ENCODE measurements at places on chromosomes 6 and 20.

DNA sequence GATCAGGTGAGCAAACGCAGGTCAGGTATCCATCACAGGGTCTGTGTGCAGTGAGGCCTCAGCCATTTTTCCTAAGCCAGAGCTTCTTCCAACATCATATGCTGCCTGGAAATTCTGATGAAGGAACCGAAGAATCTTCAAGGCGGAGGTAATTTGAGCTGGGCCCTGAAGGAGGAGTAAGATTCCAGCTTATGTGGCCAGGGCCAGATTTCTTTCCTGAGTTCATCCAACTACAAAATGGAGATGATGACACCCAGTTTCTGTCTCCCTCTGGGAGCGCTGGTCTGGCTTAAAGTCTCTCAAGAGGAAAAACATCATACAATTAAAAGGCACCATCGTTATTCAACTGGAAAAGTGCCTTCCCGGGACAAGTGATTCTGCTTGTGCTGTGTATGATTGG, 6.9 kb upstream of the MANBAL start:
- no peak for DNase-seq

GRCh38 chr6:6816716-6817115, 228.2 kb downstream of the LY86 start:
- DNase-seq: no peak

DNA sequence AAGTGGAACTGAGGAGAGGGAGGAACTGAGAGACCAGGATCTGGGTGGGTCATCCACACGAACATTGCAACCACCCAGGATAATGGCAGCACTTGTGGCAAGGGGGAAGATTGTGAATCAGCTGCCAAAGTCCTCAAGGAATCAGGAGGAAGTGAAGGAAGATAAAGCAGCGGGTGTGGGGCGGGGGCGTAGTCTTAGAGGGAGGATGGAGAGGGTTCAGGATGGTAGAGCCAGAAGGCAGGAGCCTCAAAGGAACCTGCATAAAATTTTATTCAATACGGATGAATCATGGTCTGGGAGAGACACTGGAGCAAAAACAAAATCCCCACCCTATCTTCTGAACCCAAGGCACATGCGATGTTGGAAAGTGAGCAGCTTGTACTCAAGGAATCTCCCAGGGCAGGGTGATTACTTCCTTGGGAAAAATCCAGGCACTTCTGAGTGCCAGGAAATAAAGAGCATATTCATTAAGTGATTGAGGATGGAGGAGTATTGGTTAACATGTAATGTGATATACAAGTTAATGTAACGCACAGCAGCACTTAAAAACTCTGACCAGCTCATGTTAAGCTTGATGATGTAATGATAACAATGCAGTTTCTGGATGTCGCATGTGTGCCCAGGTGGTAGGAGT, 82.0 kb upstream of the B3GAT2 start:
- no peak for DNase-seq

GRCh38 chr6:105522626-105523322, 119.9 kb upstream of the PREP start:
- DNase-seq: no peak

GRCh38 chr20:58384821-58385220, 4.2 kb upstream of the VAPB start:
- DNase-seq: no peak

- no peak for DNase-seq
These were observed 106.3 kb downstream of the GFRAL start for GRCh38 chr6:55433446-55434130.

DNA sequence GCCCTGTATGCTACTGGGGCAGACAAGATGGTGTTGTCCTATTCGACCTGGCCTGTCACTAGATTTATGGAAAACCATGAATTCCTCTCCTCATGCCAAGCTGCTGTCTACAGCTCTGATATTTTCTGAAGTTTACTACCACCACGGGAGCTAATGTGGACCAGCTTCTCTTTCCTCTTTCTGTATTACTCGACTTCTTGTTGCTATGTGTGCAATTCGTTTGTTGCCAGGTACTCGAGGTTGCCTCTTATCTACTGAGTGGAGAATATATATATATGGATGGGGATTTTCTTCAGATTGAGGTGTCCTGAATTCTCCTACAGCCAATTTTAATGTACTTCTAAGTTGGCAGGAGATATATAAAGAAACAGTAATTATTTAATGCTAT, 34.7 kb downstream of the MAN1A1 start:
- DNase-seq: no peak

GRCh38 chr6:126210398-126211075, 129.4 kb upstream of the CENPW start:
- no peak for DNase-seq
